ENCODE measurements at places on chromosomes 6 and 20.
A peak's percentile ranks its signal among the peaks of the same experiment; 100 is the strongest.

DNA sequence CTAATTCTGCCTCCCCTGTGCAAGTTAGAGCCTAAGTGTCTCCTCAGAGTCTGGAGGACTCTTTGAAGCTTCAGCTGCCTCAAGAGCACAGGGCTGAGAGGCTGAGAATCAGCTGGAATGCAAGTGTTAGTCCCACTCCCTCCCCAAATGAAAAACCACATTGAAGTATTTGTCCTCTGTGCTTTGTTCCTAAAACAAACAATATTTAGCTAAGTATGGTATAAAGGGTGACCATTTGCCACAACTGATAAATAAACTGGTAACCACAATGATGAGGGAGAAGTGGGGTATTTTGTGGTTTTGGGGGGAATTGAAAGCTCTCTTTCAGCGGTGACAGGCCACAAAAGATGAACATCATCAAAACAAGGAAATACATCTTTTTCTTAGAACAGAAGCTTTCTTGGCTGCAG is 91.7 kb upstream of the HDDC2 start:
- DNase-seq: no peak

- peak; percentile 50 for DNase-seq
Measured at GRCh38 chr20:33684533-33685327, 1.5 kb downstream of the E2F1 start.

DNA sequence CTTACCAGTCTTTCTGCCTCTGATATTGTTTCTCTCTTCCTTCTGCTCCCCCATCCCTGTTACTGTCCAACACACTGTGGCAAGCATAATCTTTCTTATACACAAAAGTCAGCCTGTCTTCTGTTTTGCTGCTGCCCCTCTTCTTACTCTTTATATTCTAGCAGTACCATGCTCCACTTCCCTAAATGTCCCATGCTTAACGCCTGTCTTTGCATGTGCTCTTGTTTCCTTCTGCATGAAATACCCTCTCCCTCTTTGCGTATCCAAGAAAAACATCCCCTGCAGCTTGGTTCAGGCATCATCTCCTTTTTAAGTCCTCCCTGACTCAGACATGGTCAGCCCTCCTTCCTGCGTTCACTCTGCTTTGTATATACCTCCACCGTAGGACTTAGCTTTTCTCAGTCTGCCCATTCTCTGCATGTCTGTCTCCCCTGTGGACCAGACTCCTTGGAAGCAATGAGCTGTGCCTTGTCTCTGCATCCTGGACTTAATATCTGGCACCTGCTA is 103.9 kb downstream of the CTNNBL1 start:
- no peak for DNase-seq

GRCh38 chr6:76347539-76347938 is 275.1 kb upstream of the IMPG1 start:
- DNase-seq: no peak

GRCh38 chr6:82144852-82145340 is 102.6 kb downstream of the IBTK start:
- DNase-seq: no peak

- DNase-seq: no peak
Measured at GRCh38 chr6:104995989-104996617, 39.2 kb downstream of the LIN28B start.

DNA sequence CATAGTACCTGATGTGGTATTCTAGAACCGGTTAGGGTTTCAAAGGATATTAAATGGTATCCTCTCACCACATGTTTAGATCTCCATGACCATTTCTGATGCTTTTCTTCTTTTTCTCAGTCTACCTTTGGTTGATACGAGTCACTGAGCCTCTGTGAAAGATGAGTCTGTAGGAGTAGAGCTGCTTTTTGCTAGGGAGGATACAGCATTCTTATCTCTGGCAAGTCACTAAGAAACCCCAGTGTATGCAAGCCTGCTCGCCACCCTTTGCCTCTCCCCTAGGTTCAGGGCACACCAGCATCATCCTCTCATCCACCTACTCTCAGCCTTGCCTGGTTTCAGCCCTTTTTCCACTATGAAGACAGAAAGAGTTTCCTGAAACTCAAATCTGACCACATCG is 89.9 kb downstream of the MTFR2 start:
- no peak for DNase-seq

GRCh38 chr20:62745279-62745951 is 36.8 kb downstream of the NTSR1 start:
- DNase-seq: no peak

DNA sequence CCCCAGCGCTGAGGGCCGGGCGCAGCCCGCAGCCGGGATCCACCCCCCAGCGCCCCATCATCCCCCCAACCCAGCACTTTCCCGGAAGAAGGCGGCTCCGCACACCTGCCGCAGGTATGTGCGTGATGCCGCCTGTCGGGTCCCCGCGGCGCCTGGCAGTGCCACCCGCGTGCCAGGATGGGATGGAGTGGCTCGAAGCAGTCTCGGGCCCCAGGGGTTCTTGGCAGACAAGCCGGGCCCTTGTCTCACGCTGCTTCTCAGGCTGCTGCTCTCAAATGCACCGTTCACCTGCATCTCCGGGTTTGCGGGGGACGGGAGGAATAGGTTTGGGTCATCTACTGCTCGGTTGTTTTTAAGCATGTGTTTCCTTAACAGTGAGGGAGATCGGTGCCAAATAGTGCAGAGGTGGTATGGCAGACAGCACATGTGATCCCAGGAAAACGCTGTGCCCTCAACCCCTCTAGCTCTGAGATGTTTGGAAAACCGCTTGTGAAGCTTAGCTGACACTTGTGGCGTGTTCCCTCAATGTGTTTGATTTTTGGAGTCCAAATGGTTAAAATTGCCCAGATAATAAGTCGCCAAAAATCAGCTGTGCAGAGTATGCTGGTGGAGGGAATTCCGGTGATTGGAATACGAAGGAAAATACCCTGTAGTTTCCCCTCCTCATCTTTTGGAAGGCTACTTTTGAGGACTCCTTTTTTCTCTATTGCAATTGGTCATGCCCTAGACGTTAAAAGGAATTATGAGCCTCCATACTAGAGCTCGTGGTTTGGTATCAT is 926 bp downstream of the MYLIP start:
- DNase-seq: peak; percentile 46

GRCh38 chr6:164087211-164087610 is 672.7 kb downstream of the QKI start:
- no peak for DNase-seq

DNA sequence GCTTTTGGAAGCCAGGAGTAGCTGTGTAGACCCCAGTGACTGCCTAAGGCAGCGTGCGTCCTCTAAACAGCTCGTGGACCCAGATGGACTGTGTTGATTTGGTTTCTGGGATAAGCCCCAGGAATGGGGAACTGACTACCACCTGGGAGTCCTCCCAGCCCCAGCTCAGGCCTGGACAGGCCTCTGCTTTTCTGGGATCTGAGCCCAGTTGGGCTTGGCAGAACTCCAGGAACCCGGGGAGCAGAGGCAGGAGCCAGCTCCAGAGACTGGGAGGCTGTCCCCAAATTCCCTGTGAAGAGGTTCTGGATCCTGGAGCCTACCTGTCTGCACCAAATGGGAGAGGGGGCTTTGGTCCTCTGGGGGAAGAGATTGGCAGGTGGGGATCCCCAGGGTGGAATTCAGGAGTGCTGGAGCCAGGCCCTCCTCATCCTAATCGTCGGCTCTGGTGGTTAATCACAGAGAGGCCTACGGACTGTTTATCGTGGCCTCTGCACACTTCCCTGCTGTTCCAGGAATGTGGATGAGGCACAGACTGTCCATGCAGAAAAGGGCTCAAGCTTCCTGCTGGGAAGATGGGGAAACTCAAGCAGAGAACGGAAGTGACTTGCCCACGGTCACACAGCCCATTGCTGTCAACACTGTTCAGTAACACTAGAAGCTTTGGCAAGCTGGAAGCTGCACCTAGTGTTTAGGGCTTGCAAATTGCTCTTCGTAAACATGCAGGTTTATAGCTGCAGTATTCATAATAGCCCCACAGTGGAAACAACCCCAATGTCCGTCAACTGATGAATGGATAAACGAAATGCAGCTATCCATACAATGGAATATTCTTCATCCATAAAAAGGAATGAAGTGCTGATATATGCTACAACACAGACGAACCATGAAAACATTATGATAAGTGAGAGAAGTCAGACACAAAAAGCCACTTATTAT is 100.6 kb downstream of the KCNB1 start:
- peak; percentile 98 for DNase-seq
